ENCODE measurements at places on chromosomes 2 and 18. TPM values are rescaled to one million over a fixed set of nuclear protein-coding genes. Genes with fewer than 3 reads are reported as not detected.

SLC9A2 gene
- polyA plus RNA-seq, result 1.5 TPM

UGT1A10 gene
- not detected for polyA plus RNA-seq

RNF125 gene
- 6.6 TPM for polyA plus RNA-seq

PSMD14 gene
- 54.2 TPM for polyA plus RNA-seq

DSG2 gene
- polyA plus RNA-seq, result 6.4 TPM

OSR1 gene
- 3.9 TPM for polyA plus RNA-seq

Data from spinal cord (tissue), 10 donors.